ENCODE measurements at places on chromosomes 1 and 21. TPM values are rescaled to one million over a fixed set of nuclear protein-coding genes. Genes with fewer than 3 reads are reported as not detected.

Gene NME7
- total RNA-seq = 23.5 TPM

Gene IL6R
- not detected for total RNA-seq

DNA sequence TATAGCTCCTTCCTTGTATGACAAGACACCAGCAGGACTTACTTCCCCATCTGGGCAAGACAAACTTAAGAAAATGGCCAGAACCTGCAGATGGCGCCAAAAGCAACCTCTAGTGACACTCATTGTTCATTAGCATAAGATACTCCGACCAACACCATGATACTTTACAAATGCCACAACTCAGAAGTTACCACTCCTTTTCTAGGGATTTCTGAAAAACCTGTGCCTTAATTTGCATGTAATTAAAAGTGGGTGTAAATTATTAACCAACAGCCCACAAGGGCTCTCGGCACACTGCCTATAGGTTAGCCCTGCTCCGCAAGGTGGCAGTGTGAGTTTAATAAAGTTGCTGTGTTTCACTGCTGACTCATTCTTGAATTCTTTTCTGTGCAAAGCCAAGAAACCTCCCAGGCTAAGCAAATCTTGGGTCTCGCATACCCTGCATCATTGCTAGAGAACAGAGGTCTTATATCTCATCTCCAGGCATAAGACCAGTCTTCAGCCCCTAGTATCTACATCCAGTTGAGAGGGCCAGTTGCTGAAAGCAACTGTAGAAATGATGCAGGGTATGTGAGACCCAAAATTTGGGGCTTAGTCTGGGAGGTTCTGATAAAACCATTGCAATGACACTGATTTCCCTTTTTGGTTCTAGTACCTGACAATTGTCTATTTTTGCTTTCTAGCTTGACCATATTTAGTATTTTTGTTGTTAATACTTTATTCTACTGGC lies 86.4 kb downstream of the FAF1 start:
- H3K27ac ChIP-seq = no peak overlapping the region
- peak overlapping the region; percentile 53 for H3K4me3 ChIP-seq
- DNase-seq = peak; percentile 77
- no peaks in the 10 kb centered on the region for H3K4me1 ChIP-seq
- no peaks in the 10 kb centered on the region for H3K27me3 ChIP-seq
- H3K36me3 ChIP-seq = no peaks in the 10 kb centered on the region

DNA sequence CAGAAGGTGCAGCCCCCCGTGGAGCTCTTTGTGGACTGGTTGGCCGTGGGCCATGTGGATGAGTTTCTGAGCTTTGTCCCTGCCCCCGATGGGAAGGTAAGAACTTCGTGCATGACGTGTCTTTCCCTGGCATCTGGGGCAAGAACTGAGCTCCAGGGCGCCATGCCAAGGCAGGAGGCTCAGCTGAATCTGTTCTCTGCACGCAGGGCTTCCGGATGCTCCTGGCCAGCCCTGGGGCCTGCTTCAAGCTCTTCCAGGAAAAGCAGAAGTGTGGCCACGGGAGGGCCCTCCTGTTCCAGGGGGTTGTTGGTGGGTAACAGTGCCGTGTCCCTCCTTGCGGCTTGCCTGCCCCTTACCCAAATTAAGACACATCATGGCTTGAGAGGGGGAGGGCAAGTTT lies 27.7 kb downstream of the PADI3 start:
- DNase-seq = no peak
- H3K4me3 ChIP-seq = no peak overlapping the region
- H3K4me1 ChIP-seq = no peaks in the 10 kb centered on the region
- no peak overlapping the region for H3K27ac ChIP-seq
- H3K27me3 ChIP-seq = no peaks in the 10 kb centered on the region

DNA sequence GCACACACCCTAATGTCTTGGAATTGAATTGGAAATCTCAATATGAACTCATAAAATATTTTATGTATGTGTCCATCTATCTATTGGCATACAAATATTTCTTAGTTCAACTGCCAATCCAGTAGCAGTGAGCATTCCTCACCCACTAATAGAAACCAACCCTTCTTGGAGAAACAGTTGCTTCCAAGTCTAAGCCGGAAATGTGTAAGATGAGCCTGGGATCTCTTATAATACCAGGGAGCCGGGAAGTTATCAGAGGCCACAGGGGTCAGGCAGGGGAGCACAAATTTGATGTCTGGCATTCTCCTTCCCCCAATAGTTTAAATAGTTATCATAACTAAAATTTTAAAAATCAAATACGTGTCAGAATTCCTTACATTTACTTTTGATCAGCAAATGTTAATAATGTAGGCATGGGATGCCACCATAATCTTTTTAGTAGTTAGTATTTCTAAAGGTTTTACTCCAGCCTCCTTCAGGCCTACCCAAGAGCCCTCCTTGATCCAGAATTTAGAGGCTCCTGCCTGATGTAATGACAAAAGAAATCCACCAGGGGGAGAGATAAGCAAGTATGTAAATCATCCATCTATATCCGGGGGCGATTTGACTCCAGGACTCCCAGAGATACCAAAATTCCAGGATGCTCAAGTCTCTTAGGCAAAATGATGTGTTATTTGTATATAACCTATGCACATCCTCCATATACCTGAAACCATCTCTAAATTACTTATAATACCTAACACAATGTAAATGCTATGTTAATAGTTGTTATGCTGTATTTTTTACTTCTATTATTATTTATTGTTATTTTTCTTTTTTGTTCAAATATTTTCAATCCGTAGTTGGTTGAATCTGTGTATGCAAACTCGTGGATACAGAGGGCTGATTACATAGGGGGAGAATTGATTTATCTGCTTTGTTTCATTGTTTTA lies 218.7 kb upstream of the COA6 start:
- H3K27me3 ChIP-seq = no peaks in the 10 kb centered on the region
- no peak overlapping the region for H3K27ac ChIP-seq
- no peaks in the 10 kb centered on the region for H3K4me1 ChIP-seq
- H3K36me3 ChIP-seq = no peaks in the 10 kb centered on the region

- H3K27me3 ChIP-seq = no peaks in the 10 kb centered on the region
- H3K4me3 ChIP-seq = no peak overlapping the region
- no peak for DNase-seq
- H3K27ac ChIP-seq = no peak overlapping the region
- H3K4me1 ChIP-seq = peaks cover 14% of the 10 kb centered on the region
- H3K36me3 ChIP-seq = no peaks in the 10 kb centered on the region
These were observed 164.9 kb downstream of the RERE start for GRCh38 chr1:8652467-8653046.

DNA sequence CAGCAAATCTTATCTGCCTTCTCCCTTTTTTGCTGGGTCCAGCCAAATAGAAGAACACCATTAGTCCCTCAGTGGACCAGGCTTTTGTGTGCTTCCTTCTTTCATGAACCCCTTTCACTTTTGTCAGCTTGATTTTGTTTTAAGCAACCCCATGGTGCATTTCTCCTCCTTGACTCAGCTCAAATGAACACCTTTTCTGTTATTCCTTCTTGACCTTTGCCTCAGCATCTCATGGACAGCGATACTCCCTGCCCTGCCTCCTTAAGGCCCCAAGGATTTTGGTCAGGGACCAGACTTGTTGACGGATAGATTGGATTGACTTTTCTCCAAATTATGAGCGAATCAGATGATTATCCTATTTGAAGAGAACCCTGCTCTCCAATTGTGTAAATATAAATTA lies 356.6 kb upstream of the USP24 start:
- H3K27ac ChIP-seq = no peak overlapping the region
- H3K4me1 ChIP-seq = no peaks in the 10 kb centered on the region
- DNase-seq = no peak
- no peaks in the 10 kb centered on the region for H3K27me3 ChIP-seq
- no peaks in the 10 kb centered on the region for H3K36me3 ChIP-seq
- no peak overlapping the region for H3K4me3 ChIP-seq

DNA sequence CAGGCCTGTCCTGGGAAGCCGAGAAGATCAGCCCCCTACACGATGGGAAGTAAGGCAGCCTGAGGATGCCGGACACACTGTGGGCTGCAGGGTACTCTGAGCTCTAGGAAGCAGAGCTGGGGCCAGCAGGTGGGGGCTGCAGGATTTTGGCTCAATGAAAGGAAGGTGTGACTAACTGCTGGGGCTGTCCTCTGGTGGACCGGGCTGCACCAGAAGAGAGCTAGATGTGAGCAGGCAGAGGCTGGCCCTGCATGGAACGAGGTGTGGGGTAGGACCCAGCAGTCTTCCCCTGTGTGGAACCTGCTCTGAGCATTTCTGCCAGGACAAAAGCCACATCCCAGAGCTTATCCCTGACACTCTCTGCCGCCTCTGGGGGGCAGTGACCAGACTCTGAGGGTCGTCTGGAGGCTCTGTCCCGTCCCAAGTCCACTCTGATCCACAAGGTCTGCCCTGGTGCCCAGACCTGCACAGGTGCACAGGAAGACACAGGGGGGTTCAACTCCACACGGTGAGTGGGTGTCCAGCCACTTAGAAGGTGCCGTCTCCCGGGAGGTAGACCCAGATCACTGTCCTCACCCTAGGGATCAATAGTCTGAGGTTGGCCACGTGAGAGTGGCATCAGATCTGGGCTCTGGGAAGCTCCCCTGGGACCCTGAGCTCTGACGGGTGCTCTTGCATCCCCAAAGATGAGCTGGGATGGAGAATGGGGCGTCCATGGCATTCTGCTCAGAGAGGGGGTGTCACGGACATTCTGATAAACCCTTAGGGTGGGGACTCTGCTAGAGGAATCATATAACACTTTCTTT lies 187.6 kb upstream of the VAMP3 start:
- peak; percentile 32 for DNase-seq
- H3K27me3 ChIP-seq = no peaks in the 10 kb centered on the region
- no peaks in the 10 kb centered on the region for H3K36me3 ChIP-seq
- no peak overlapping the region for H3K4me3 ChIP-seq
- no peaks in the 10 kb centered on the region for H3K4me1 ChIP-seq
- no peak overlapping the region for H3K27ac ChIP-seq

Gene PEX10
- 39.3 TPM for total RNA-seq

Gene RAP1GAP
- total RNA-seq = 3.9 TPM

- DNase-seq = no peak
- H3K27ac ChIP-seq = no peak overlapping the region
- no peaks in the 10 kb centered on the region for H3K27me3 ChIP-seq
These were observed 61.9 kb downstream of the UBE2T start for GRCh38 chr1:202279806-202280205.

GRCh38 chr1:95236784-95237575 lies 3.0 kb downstream of the RWDD3 start:
- H3K4me3 ChIP-seq = no peak overlapping the region
- H3K36me3 ChIP-seq = no peaks in the 10 kb centered on the region
- no peaks in the 10 kb centered on the region for H3K27me3 ChIP-seq
- H3K4me1 ChIP-seq = peaks cover 37% of the 10 kb centered on the region
- H3K27ac ChIP-seq = peak overlapping the region; percentile 82

DNA sequence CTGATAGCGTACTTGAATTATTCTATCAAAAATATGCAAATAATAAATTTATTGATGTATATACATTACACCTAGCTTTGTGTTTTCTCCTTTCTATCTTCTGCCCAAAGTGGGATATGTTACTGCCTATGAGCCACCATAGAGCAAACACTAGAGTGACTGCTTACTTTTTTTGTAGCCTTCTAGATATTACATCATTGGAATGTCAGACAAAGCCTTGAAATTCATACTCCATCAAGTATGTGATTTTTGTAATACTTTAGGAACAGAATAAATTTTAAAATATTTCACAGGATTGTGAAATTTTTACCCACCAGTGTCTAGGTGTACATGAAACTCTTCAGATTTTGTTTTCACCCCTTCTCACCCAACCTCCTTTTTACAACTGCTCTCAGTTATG lies 787.6 kb downstream of the USP25 start:
- no peaks in the 10 kb centered on the region for H3K36me3 ChIP-seq
- no peak overlapping the region for H3K4me3 ChIP-seq
- H3K4me1 ChIP-seq = no peaks in the 10 kb centered on the region

Gene AKT3
- total RNA-seq = 25.9 TPM

DNA sequence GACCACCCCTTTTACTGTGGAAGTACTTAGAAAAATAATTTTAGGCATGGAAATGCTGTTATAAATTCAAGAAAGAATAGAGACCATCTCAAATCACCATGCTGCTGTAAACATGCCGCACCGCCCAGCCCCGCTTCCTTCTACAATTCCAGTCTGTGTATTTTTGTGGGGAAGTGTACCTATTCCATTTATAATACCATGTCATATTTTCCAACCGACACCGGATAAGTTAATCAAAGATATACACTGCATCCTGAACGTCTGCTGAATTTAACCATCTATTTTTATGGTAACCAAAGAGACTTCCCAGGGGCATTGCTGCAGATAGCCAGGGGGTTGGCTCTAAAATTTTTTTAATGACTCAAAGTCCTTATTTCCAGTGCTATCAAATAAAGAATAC lies 16.0 kb downstream of the CCN1 start:
- no peak overlapping the region for H3K27ac ChIP-seq
- DNase-seq = no peak
- H3K4me1 ChIP-seq = no peaks in the 10 kb centered on the region
- no peaks in the 10 kb centered on the region for H3K27me3 ChIP-seq
- H3K36me3 ChIP-seq = no peaks in the 10 kb centered on the region
- H3K4me3 ChIP-seq = no peak overlapping the region

- no peaks in the 10 kb centered on the region for H3K27me3 ChIP-seq
- H3K4me1 ChIP-seq = no peaks in the 10 kb centered on the region
- no peak overlapping the region for H3K4me3 ChIP-seq
- no peak overlapping the region for H3K27ac ChIP-seq
These were observed 6.8 kb downstream of the PRXL2B start for GRCh38 chr1:2593251-2593878.

Gene SERPINC1
- not detected for total RNA-seq

Gene KCNK1
- 0.11 TPM for total RNA-seq

DNA sequence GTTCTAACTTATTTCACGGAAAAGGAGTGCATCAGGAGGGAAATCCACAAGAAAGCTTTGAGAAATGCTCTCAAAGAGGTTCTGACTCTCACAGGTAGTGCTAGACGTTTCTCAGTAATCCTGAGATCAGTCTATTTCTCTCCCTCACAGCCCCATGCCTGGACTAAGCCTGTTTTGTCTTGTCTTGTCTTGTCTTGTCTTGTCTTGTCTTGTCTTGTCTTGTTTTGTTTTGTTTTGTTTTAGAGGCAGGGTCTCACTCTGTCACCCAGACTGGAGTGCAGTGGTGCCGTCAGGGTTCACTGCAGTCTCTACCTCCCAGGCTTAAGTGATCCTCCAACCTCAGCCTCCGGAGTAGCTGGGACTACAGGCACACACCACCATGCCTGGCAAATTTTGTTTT lies 133.3 kb upstream of the SGIP1 start:
- H3K36me3 ChIP-seq = no peaks in the 10 kb centered on the region
- H3K27ac ChIP-seq = no peak overlapping the region
- H3K4me3 ChIP-seq = no peak overlapping the region
- no peaks in the 10 kb centered on the region for H3K27me3 ChIP-seq

DNA sequence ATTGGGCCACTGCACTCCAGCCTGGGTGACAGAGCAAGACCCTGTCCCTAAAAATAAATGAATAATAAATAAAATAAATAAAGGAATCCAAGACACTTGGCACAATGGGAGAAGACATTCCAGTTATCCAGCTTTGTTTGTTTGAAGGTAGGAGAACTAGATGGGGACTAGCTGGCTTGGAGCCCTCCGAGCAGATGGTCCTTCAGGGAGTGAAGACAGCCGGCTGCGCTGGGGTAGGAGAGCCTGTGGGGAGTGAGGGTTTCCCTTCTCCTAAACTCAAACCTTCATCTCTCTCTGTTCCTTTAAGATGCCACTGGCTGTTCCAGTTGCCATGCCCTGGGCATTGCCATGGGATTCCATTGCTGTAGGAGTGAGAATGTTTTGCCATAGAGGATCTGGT lies 120.6 kb downstream of the NAV1 start:
- peaks cover 15% of the 10 kb centered on the region for H3K4me1 ChIP-seq
- no peak overlapping the region for H3K27ac ChIP-seq
- no peaks in the 10 kb centered on the region for H3K27me3 ChIP-seq
- H3K4me3 ChIP-seq = no peak overlapping the region

- H3K36me3 ChIP-seq = no peaks in the 10 kb centered on the region
- H3K4me3 ChIP-seq = peak within 1 kb of the TSS; percentile 96
- no peaks in the 10 kb centered on the region for H3K27me3 ChIP-seq
- peaks cover 11% of the 10 kb centered on the region for H3K4me1 ChIP-seq
- DNase-seq = peak; percentile 91
These were observed at the start of gene LRP8 for GRCh38 chr1:53328009-53328461. TSS of gene LRP8 (minus strand) at chr1:53328070. CDS start at chr1:53327912, 158 bp downstream.

Gene SPRR2B
- not detected for total RNA-seq
